ENCODE measurements at places on chromosomes 11 and 22.
A peak's percentile ranks its signal among the peaks of the same experiment; 100 is the strongest.

- no peak for DNase-seq
- H3K4me3 ChIP-seq: no peak overlapping the region
These were observed 1089.3 kb downstream of the FAM181B start for GRCh38 chr11:81644239-81644840.

DNA sequence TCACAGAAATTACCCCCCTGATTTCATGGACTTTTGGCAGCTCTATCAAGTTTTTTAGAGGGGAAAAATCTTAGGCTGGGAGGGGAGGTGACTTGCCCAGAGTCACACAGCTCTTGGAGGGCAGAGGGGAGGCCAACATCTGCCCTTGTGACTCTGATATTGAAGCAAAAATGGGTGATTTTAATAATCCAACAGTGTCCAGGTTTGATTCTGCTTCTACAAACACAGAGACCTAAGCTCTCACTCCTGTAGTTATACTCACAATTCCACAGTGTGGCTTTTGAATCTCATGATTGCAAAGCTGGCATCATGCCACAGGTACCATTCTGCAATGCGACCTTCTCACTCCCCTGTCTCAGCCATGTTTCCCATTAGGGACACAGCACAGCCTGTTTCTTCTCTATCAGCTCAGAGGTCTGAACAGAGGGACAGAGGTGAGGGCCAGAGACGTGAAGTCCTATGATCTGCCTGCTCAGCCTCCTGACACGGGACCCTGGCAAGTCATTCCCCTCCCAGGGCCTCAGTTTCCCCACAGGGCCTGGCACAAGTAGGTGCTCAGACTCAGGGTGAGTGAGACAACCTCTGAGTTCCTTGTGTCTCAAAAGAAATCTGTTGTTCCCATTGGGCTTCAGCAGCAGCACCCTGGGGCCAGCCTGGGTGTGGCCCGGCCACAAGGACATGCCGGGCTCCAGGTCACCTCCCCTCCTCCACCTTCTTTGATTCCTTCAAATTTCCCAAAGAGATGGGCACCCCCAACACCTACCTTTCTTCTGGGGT lies 766 bp downstream of the APOL2 start:
- DNase-seq: no peak
- peaks cover 27% of the 10 kb centered on the region for H3K4me1 ChIP-seq
- H3K27ac ChIP-seq: peak overlapping the region; percentile 88
- H3K4me3 ChIP-seq: peak overlapping the region; percentile 51

- no peak overlapping the region for H3K27ac ChIP-seq
- no peak overlapping the region for H3K4me3 ChIP-seq
- peaks cover 11% of the 10 kb centered on the region for H3K4me1 ChIP-seq
- no peaks in the 10 kb centered on the region for H3K27me3 ChIP-seq
These were observed 10.9 kb downstream of the PRRG4 start for GRCh38 chr11:32840587-32840986.

DNA sequence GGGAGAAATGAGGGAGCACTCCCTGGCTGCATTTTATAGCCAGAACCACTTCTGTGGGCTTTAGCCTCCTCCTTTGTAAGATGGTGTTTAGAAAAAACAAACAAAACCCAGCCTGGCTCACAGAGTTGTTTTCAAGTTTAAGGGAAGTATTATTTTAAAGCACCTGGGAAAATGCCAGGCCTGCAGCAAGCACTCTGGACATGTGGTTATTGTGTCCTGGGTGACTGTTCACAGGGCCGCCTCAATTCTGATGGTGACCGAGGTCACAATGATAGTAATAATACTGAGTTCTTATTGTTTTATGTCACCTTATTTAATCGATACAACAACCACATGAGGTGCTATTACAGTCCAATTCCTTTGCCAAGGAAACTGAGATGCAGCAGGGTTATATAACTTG lies 20.7 kb upstream of the SLC22A12 start:
- H3K4me1 ChIP-seq: peaks cover 28% of the 10 kb centered on the region
- DNase-seq: no peak
- no peaks in the 10 kb centered on the region for H3K27me3 ChIP-seq
